ENCODE measurements at places on chromosomes 12 and 14.

GRCh38 chr14:78747813-78748212 lies 577.6 kb downstream of the NRXN3 start:
- DNase-seq: no peak

- no peak for DNase-seq
Measured at GRCh38 chr14:67620217-67620785, 581 bp downstream of the ARG2 start.

DNA sequence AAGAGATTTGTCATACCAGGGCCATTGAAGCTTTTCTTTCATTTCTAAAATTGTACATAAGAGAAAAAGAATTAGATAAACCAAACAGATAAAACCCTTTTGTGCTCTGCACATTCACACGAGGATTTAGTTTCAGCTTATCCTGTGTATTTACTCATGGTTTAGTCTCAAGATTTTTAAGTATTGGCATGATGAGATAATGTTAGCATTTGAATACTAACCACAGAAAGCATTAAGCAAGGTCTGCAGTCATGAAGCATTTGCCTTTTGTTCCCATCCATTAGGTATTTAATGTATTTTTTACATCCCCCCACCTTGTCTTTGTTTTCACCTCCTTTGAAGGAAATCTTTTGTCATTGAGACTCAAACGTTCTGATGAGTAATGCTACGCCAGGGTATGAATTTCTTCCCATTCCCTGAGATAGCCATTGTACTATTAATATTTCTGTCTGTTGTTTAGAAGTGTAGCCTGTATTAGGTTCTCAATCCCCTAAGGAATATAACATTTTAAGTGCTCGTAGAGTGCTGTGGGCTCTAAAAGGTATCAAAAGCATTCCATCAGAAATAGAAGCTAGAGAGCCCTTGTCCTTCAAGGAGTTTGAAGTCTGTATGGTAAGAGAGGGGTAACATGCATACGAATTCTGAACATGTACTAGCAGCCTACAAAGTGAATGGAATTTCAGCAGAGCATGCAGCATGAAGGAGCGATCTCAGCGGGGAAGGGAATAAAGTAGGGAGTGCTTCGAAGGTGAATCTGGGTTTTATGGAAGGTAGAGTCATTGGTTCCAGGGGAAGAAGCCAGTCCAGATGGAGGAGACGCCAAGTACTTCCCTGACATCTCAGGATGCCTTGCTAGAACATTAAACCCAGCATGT lies 22.3 kb downstream of the CRADD start:
- no peak for DNase-seq

DNA sequence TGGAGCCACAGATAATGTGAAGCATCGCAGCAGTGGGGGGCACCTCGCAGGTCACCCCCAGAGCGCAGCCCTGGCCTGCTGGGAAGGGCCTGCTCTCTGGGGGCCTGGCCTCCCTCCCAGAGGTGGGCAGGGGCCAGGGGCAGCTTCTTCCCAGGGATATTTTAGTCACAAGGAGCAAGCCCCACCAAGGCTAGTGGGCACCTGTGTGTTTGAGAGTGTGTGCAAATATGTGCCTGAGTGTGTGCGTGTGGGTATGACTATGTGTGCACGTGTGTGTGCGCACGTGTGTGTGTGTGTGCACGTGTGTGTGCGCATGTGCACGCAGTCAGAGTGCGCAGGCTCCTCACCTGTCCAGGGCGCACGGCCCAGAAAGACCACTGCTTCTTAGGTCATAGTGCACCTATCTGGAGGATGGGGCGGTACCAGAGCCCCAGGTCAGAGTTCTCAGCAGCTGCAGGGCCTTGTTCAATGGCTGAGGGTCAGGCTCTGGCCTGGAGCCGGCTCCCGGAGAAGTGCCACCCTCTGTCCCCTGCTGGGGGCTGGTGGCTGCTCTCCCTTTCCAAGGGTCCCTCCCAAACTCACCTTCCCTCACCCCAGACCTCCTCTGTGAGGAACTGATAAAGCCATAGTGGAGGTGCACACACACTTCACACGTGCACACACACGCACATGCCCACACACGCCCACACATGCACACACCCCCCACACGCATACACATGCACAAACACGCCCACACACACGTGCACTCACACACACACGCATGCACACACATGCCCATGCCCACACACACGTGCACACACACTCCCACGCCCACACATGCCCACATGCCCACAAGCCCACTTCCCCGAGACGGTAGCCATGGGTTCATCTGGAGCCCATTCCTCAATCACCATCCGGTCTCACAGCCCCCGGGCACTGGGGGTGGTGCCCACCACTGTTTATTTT lies 128.5 kb downstream of the KIF26A start:
- DNase-seq: no peak

- DNase-seq: no peak
Measured at GRCh38 chr14:24681056-24681455, 47.1 kb upstream of the GZMB start.

DNA sequence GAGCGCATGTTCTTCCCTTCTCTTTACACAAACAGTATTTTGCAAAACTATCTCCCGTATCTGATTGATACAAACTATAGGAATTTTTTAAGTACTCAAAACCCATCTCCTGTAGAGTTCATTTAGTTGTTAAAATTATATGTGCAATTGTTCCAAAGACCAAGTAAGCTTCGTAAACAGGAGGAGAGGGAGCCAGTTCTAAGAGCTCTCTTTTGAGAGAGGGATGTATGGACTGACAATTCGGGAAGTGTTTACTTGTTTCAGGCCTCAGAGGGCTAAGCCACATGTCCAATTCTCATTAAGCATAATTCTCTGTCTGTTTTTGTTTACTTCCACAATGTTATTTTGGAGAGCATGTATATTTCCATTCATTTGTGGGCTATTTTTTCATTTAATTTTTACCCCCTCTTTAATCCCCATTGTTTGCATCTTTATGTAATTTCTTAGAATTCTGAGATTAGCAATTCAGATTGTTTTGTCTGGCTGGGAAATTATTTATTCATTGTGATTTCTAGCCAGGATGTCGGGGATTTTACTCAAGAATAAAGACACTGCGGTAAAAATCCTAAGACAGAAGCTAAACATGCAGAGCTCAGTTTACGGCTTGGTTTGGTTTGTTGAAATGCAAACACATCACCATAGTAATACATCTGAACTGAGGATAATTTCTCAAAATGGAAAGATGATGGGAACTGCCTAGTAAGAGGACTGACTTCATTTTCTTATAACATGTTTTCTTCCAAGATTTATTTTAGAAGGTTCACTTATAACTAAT lies 126.8 kb downstream of the KCNK10 start:
- no peak for DNase-seq

GRCh38 chr12:68851592-68852306 lies 43.8 kb downstream of the MDM2 start:
- no peak for DNase-seq

DNA sequence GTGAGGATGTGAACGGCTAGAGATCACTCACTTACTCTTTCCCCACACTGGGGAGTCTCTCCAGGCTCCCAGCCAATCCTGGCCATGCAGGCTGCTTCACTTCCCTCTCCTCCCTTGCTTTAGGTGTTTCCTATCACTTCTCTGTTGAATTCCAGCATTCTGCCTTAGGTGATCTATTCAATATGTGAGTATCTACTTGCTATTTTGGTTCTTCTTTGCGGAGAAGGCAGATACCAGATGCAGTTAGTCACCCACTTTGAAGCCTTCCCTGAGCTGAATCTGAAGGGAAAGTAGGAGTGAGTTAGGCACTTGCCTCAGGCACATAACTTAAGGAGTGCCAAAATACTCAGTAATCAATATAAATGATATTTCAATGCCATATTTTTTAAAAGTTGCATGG lies 36.0 kb upstream of the FAR2 start:
- no peak for DNase-seq

DNA sequence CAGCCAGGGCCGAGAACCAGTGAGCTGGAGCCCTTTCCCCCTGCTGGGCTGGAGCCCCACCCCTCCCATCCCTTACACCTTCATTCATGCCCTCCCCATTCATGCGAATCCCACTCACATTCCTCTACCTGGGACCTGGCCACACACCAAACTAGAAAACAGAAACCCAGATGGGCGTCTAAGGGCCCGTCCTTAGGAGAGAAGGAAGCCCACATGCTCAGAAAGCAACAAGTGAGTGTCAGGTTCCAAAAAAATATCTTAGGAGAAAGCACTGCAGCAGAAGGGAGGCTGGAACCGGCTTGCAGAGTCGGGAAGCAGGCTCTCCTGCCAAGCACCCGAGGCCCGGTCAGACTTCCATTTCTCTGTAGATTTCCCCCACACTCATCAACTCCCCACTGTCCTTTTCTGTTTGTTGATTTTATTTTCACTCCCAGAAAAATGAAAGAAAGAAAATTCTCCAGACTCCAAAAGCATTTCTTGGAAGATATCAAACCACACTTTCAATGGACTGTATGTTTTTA lies 13.6 kb downstream of the BCL11B start:
- DNase-seq: no peak

- DNase-seq: no peak
Measured at GRCh38 chr14:90499908-90500664, 103.3 kb downstream of the CALM1 start.

DNA sequence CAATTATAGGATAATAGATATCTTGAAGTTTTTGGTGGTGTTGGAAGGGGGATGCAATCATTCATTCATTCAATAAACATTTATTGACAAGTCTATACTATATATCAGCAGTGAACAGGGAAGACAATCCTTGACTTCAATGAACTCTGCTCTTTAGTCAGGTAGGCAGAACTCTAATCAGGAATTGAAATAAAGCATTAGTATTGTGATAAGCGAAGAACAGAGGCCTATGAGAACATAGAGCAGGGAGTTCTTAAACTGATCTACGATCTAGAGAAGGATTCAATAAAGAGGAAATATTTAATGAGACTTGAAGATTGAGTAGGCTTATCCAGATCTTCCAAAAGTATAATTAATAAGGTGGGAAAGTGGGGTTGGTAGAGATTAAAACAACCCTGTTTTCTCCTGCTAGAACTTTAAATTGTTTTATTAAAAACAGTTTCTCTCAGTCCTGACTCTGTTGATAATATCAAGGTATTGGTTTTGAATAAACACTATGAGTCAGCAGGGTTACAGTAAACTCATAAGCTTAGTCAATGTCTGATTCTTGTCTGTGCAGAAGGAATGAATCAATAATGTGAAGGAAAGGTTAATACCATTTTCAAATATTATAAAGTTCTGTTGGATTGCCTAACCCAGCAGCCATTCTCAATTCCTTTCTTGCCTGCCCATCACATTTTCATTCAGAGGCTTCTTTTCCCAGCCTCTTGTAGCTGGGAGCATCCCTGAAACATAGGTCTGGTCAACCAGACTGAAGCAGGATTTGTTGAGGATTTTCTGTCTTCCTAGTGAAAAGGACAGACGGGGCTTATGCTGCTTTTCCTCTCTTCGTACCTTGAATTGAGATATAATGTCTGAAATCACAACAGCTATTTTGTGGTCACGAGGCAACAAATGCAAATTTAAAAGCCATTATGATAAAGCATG lies 38.9 kb upstream of the KTN1 start:
- DNase-seq: no peak

- no peak for DNase-seq
Measured at GRCh38 chr12:517538-517937, 57.8 kb downstream of the B4GALNT3 start.

DNA sequence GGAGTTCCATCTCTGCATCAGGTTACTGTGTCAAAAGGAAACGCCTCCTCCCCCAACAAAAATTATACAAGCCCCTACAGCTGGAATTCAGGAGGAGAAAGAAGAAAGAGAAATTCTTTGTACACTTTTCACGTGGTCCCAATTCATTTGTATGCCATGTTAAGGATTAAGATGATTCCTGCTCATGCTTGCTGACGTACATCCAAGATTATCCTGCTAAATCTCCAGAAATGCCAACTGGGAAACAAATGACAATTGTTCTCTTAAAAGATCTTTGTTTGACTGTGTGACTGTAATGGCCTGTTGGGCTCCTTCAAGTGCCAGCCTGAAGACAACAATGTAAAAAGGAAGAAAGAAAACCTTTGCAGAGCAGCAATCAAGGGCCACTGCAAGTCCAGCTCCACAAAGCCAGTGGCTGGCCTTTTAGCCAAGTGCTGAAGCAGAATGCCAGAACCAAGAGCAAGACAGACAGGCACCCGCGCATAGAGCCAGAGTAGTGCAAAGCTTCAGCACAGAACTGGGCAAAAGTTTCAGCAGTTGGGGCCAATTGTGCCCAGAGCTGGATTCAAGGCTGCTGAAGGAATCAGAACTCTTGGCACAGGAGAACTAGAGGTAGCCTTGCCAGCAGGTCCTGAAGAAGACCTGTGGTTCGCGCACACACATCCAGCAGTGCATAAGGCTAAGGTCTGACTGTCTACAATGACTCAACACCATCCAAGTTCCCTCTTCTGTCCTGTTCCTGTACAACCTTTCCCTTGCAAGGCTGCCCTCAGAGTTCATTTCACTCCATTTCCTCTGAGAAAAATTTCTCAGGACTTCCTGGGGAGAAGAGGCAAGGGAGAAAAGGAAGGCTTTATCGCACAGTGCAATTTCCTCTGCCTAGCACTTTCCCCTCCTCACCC lies 209.7 kb upstream of the BMP4 start:
- DNase-seq: no peak

GRCh38 chr14:102408724-102409123 lies 46.0 kb downstream of the TECPR2 start:
- DNase-seq: no peak

- DNase-seq: no peak
Measured at GRCh38 chr12:102687523-102687922, 207.2 kb upstream of the IGF1 start.

- DNase-seq: no peak
Measured at GRCh38 chr12:84218406-84218805, 694.2 kb downstream of the SLC6A15 start.

DNA sequence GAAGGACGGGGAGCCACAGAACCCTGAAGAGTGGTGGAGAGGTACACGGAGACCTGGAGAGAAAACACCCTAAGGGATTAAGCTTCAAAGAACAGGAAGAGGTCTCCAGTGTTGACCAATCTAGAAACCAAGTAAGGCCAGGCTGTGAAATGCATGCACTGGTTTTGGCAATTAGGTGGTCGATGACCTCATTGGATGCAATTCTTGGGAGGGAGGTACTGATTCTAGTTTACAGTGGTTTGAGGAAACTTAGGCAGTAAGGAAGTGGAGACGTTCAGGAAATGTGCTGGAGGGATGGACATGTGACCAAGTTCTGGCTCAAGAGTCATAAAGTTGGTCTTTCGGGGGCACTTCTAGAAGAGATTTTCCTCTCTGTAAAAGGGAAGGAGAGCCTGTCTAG lies 91.3 kb upstream of the CEP83 start:
- DNase-seq: no peak

- DNase-seq: no peak
Measured at GRCh38 chr14:51682411-51682810, 30.7 kb downstream of the FRMD6 start.

DNA sequence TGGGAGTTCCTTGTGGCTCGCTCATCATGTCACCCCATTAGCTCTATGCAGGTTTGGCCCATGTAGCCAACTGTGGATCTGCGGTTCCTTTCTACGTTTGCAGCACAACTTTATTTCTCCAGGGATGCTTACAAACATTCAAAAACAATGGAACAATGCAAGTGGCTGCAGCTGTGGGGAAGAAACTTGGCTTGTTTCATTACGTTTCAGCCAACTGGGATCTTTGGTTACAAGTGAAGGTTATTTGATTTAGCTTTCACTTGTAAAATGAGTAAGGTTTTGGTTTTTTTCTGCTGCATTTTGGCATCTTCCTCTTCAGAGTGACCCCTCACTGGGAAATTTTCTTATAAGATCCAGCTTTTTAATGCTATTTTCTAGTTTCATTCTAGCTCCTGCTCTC lies 105.9 kb downstream of the PLXNC1 start:
- DNase-seq: no peak

GRCh38 chr14:54450535-54450934 lies 9.4 kb upstream of the CNIH1 start:
- DNase-seq: no peak
